Activated T-cell treated with anti-CD3 and anti-CD28 coated beads, Interleukin-2, amount 50 U/mL, for 72 hours (primary cell): ENCODE measurements at places on chromosomes 6 and 20.

- H3K36me3 ChIP-seq: peaks cover 3% of the 10 kb centered on the region
- H3K27me3 ChIP-seq: no peaks in the 10 kb centered on the region
- no peak overlapping the region for H3K4me3 ChIP-seq
- H3K4me1 ChIP-seq: no peaks in the 10 kb centered on the region
- no peak for DNase-seq
These were observed 18.3 kb downstream of the GHRH start for GRCh38 chr20:37243076-37243936.

DNA sequence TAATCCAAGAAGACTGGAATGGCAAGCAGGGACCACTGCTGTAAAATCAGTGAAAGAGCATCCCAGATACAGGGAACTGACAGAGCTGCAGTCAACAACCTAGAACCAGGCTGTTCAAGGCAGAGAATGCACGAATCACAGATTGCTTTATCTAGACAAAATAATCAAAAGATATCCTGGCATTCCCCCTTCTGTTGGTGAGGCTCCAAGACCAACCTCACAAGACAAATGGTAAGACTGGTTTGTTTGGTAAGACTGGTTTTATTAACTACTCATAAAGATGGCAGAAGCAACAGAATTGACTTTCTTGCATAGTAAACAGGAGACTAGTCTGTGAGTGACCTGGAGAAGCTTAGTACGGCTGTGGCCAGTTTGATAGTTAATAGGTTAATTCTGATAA is 88.8 kb upstream of the AHI1 start:
- DNase-seq: no peak
- H3K27me3 ChIP-seq: no peaks in the 10 kb centered on the region
- peaks cover 55% of the 10 kb centered on the region for H3K4me1 ChIP-seq
- H3K27ac ChIP-seq: peak overlapping the region; percentile 23

DNA sequence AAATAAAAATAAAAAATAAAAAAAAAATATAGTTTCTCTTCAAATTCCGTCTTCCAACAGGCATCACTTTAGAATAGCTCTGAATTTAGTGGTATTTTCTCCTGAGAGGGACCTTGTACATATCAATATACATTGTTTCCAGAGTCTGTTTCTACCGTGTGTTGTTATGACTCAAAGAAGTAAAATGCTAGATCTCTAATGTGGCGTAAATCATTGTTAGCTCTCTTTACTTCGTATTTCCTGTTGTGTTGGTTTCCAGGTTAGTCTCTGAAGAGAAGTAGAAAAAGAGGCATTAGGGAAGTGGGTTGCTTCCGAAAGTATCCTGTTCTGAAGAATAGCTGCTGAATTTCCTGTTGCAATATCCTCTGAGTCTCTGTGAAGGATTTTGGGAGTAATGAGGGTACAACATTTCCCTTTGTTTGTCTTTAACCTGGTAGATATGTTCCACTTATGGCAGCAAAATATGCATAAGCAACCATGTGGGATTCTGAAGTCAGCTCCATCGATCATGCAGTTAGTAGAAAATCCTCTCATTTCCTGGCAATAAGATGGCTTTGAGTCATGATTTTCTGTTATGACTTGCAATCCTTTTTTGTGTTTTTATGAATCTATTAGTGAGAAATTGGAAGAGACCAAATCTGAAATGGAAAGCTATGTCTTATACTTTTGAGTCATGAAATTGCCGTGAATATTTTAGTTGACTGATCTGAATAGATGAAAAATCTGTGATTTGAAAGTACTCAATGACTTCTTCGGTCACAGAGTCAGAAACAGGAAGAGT is 42.0 kb upstream of the MCHR2 start:
- peaks cover 7% of the 10 kb centered on the region for H3K27me3 ChIP-seq
- no peak overlapping the region for H3K27ac ChIP-seq
- H3K36me3 ChIP-seq: no peaks in the 10 kb centered on the region
- peaks cover 8% of the 10 kb centered on the region for H3K4me1 ChIP-seq
- peak overlapping the region; percentile 6 for H3K4me3 ChIP-seq
- no peak for DNase-seq

DNA sequence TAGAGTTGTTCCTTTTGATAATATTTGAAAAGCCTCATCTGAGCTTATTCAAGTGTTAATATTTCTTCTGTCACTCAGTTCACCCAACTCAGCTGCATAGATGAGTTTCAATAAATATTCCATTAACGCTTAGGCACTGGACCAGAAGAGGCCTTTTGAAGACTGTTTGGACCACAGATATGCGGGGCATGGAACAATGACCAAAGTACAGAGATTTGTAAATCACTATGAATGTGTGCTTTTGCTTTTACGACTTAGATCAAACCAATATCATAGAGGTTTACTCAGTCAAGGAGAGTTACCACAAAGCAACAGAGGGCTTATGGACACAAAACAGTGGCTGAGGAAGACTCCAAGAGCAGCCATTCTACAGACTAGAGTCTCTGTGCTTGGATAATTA is 99.9 kb downstream of the RTN4IP1 start:
- H3K27me3 ChIP-seq: no peaks in the 10 kb centered on the region
- no peak overlapping the region for H3K4me3 ChIP-seq
